ENCODE measurements at places on chromosomes 5 and 9. TPM values are rescaled to one million over a fixed set of nuclear protein-coding genes. Genes with fewer than 3 reads are reported as not detected.

Gene MYMK
- total RNA-seq: not detected

DNA sequence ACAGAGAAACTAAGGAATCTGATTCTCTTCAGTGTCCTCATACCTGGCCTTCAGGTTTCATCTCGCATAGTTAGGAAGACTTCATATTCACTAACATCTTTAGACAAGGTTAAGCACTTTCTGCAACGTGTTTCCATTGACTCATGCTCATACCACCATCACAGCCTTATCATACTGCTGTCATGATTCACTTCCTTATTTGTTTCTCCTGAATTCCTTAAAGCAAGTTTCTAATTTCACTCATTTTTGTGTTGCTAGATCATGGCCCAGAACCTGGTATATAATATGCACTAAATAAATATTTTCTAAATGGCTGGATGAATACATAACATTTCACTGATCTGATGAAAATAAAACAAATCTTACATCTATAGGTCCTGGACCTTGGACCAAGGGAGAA lies 472.9 kb downstream of the PRELID2 start:
- DNase-seq: no peak

DNA sequence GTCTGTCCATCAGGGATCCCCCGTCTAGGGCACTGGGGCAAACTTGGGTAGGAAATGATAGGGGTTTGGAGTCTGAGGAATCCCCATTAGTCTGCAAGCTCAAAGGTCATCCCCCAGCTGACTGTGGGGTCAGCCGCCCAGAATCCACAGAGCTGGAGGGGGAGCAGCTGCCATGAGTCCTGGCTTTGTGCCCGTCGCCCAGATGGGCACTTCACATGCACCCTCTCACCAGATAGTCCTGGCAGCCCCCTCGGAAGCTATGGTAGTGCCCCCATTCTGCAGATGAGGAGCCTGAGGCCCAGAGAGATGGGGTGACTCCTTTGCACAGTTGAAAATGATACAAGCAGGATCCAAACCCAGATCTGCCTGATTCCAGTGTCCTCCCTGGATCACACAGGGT lies 35.7 kb upstream of the RPL26L1 start:
- DNase-seq: no peak

DNA sequence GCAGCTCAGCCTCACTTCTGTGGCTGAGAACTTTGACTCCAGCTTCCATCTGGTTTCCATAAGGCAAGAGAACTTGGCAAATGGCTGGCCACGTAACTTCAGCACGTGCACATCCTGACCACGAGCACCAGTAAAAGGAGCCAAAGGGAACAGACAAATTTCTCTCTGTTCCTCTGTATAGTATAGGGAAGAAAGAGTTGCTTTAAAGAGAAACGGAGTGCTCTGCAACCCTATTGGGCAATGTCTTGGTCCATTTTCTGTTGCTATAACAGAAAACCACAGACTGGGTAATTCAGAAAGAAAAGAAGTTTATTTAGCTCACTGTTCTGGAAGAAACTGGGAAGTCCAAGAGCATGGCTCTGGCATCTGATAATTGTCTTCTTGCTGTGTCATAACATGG lies 558.7 kb downstream of the ACTL7B start:
- DNase-seq: no peak

DNA sequence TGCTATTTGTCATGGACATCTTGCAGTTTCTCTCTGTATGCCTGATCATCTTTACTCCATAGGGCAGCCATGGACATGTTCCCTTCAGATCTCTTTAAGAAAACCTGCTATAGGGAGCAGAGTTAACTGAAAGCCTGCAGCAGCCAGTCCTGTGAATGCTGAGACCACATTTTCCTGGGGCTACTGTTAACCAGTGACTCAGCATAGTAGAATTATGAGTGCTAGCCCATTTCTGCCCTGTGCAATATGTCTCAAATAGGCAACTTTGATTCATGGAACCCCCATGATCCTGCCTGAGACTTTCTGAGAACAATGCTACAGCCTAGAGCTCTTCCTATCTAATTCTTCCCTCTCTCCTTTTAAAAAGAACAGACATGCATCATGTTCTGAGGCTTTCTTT lies 624.2 kb downstream of the CHSY3 start:
- DNase-seq: no peak

GRCh38 chr5:146402949-146403348 lies 44.2 kb upstream of the TCERG1 start:
- no peak for DNase-seq

DNA sequence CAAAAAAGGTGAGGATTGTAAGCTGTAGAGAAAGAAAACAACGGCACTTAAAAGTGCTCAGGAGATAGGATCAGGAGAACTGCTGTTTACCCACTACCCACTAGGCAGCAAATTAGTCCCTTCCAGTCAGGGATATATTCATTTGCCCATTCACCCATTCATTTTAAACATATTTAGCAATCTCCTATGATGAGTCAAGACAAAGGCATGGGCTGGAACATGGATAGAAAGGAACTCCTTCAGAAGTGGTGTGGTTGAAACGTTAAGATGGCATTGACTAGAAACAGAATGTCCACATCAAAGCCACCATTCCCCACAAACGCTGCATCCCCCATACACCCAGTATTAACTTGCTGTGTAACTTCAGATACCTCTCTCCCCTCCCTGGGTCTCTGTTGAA lies 225.7 kb downstream of the ASTN2 start:
- no peak for DNase-seq

Gene PIK3R1
- 42.9 TPM for total RNA-seq

Gene TNFSF8
- total RNA-seq: 0.91 TPM

GRCh38 chr5:75331095-75332090 lies 5.6 kb upstream of the HMGCR start:
- no peak for DNase-seq

DNA sequence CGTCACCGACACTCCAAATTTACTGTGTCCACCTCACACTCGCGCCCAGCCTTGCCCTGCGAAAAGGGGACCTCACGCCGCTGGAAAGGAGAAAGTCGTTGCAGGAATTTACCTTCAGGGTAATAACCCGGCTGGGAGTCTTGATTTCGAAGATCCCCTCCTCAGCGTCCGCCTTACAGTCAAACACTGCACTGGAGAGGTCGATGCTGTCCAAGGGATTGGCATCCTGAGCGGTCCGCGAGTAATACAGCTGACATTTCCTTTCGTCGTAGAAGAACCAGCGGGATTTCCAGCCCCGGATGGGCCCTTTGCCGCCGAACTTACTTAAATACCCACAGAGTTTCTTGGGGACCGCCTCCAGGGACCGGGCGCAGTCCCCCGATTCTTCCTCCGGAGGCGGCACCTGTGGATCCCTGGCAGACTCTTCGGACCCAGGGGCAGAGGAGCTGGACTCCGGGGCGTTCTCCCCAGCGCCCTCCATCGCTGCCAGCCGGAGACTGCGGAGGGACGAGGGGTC lies 330 bp downstream of the TBC1D2 start:
- DNase-seq: peak; percentile 50

DNA sequence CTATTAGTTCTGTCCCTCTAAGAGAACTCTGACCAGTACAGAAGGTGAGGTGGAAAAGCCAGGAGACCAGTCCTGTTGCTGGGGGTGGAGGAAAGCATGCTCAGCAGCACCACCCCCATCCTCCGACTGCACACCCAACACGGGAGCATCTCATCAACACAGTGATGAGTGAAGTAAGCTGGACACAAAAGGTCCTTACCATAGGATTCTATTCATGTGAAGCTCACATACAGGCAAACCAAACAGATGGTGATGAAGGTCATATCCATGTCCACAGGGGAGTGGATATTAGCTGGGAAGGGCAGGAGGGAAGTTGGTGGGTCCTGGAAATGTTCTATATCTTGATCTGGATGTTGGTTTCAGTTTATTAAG lies 14.8 kb upstream of the MARCHF6 start:
- no peak for DNase-seq

- no peak for DNase-seq
Measured at GRCh38 chr9:124428751-124429529, 13.7 kb upstream of the PSMB7 start.

DNA sequence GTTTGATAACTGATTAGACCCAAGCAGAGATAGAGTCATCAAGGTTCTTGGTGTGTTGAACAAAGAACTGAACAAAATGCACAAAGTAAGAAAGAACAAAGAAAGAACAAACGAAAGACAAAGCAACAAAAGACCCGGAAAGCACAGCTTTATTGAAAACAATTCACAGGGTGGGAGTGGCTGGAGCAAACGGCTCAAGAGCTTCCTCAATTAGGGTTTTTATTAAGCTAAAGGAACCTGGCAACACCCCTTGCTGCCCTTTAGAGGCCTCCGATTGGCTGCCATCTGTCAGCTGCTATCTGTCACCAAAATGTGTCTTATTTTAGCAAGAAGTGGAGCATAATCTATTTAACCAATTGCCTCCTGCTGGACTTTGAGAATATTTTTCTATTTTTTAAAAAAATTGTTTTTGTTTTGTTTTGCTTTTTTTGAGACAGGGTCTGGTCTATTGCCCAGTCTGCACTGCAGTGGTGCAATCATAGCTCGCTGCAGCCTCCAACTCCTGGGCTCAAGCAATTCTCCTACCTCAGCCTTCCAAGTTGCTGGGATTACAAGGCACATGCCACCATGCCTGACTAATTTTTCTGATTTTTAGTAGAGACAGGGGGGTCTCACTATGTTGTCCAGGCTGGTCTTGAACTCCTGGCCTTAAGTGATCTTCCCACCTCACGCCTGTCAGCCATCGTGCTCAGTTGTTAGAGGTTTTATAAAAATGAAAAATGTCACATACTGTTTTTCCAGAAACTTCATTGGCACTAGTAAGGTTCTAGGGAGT lies 7.7 kb upstream of the ABO start:
- DNase-seq: peak; percentile 79

GRCh38 chr9:115413766-115414382 lies 295.9 kb upstream of the TNC start:
- DNase-seq: no peak

- DNase-seq: no peak
Measured at GRCh38 chr9:14209399-14210345, 104.3 kb downstream of the NFIB start.

Gene CMYA5
- total RNA-seq: 0.66 TPM

Gene EFNA5
- total RNA-seq: 11.1 TPM

Gene ZMAT2
- total RNA-seq: 49.4 TPM

GRCh38 chr5:55495216-55495615 lies 39.5 kb downstream of the PLPP1 start:
- no peak for DNase-seq

- no peak for DNase-seq
Measured at GRCh38 chr5:42982107-42982622, 58.0 kb downstream of the ANXA2R start.

Gene CCDC69
- 23.8 TPM for total RNA-seq

Gene LRRTM2
- 0.10 TPM for total RNA-seq

DNA sequence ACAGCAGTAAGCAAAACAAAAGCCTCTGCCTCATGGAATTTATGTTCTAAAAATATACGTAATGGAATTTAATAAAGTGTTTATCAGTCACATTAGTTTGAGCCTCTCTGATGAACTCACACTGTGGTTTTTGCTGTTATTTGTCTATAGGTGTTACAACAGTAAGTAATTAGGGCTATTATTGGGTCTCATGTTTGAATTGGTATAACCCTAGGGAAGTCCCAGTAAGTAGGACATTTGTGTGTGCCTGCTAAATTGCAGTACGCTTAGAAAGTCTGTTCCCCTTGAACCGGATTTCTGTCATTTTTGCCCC lies 197.6 kb downstream of the NR3C1 start:
- DNase-seq: no peak

Gene SLC36A2
- not detected for total RNA-seq

- no peak for DNase-seq
Measured at GRCh38 chr5:121702682-121703081, 149.0 kb upstream of the FTMT start.

DNA sequence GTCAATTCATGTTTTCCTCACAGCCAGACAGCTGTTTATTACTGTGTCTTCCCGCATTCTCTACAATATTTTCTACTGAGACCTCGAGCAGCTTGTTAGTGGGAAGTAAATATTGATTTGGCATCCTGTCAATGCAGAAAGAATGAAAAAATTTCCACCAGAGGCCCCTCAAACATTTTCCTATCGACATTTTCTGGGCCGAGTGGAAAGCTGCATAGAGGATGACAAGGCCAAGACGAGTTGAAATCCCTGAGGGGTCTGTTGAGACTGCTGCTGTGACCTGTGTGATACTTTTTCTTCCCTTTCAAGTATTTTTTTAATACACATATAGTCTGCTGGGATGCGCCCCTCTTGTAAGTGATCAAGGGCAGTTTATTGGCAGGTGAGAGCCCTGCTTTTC lies 91.4 kb upstream of the SH3GL2 start:
- DNase-seq: no peak

DNA sequence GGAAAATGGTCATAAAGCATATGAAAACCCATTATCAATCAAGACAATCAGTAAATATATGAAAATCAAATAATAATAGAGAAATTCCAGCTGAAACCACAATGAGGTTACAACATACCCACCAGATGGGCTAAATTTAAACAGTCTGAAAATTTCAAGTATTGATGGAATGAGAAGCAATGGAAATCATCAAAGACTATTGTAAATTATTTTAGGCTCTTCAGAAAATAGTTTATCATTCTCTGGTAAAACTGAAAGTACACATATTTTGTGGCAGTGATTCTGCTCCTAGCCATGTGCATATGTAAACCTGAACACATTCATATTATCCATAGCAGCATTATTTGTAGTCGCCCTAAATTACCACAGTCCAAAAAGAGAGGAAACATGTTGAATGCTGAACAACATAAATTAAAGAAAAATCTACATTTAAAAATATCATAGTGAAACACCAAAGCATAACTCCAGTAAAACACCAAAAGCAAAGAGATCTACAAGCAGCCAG lies 215.3 kb downstream of the PRELID2 start:
- DNase-seq: no peak

Gene RMRP
- 17,917 TPM for total RNA-seq

DNA sequence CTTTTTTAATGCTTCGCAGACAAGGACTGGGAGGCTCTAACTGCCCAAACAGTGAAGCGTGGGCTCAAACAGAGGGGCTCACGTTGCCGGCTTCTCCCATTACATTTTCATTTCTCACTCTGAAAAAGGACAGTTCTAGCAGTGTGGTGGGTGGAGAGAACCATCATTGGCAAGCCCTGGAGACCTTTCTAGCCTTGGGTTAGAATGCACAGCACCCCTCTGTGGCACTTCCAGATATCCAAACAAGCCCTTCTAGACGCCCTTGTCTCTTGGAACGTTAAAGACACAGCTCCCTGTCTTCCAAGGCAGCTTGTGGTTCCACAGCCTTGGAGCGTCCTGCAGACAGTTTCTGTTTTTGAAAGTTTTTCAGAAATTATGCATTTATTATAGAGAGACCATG lies 52.1 kb downstream of the MVB12B start:
- DNase-seq: peak; percentile 14

Gene DRD1
- total RNA-seq: not detected

Gene IL17B
- total RNA-seq: not detected

- DNase-seq: no peak
Measured at GRCh38 chr9:87864915-87865314, 17.8 kb upstream of the SPATA31E1 start.

Gene CCDC171
- total RNA-seq: 2.3 TPM

Gene ADAM19
- 2.9 TPM for total RNA-seq

- no peak for DNase-seq
Measured at GRCh38 chr5:85920984-85921383, 696.8 kb upstream of the COX7C start.

DNA sequence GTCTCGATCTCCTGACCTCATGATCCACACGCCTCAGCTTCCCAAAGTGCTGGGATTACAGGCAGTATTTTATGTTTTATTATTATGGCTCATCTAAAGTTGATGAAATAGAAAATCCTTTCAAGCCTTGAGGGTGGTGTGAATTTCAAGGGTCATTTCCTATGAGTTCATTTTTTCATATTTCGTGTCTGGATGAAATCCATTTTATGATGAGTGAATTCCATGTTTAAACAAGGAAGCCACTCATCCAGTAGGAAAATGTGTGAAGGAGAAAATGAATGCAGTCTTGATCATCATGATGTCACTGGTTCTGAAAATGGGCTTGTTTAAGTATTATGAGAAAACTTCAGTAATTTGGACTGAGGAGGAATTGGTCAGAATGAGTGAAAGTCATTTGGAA lies 74.6 kb upstream of the ZSWIM6 start:
- no peak for DNase-seq

Measured in colonic mucosa (tissue), 4 donors.